Cardiac muscle cell (in vitro differentiated cells and primary cell): ENCODE measurements at places on chromosomes 7 and 10. TPM values are rescaled to one million over a fixed set of nuclear protein-coding genes. Genes with fewer than 3 reads are reported as not detected.

GRCh38 chr10:94288361-94289101 is 74.2 kb downstream of the NOC3L start:
- H3K4me1 ChIP-seq, result no peaks in the 10 kb centered on the region
- no peak overlapping the region for H3K27ac ChIP-seq
- no peak for DNase-seq
- no peak overlapping the region for H3K4me3 ChIP-seq

DNA sequence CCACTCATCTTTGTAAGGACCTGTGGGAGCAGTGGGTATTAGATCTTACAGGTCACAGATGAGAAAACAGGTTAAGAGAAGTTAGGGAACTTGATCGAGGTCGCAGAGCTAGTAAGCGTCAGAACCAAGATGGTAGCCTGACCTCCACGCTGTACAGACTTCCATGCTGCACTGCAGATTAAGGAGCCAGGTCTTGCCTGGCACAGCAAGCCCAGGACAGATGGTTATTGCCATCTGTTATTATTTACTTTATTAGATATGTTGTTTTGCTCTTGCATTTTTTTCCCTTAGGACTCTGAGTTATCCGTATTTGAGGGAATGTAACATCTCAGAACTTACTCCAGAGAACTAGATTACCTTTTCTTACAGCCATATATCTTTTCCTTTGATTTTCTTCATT is 147.2 kb downstream of the NSUN6 start:
- no peak for DNase-seq
- H3K4me1 ChIP-seq, result no peaks in the 10 kb centered on the region
- no peaks in the 10 kb centered on the region for H3K27me3 ChIP-seq
- no peak overlapping the region for H3K27ac ChIP-seq

DNA sequence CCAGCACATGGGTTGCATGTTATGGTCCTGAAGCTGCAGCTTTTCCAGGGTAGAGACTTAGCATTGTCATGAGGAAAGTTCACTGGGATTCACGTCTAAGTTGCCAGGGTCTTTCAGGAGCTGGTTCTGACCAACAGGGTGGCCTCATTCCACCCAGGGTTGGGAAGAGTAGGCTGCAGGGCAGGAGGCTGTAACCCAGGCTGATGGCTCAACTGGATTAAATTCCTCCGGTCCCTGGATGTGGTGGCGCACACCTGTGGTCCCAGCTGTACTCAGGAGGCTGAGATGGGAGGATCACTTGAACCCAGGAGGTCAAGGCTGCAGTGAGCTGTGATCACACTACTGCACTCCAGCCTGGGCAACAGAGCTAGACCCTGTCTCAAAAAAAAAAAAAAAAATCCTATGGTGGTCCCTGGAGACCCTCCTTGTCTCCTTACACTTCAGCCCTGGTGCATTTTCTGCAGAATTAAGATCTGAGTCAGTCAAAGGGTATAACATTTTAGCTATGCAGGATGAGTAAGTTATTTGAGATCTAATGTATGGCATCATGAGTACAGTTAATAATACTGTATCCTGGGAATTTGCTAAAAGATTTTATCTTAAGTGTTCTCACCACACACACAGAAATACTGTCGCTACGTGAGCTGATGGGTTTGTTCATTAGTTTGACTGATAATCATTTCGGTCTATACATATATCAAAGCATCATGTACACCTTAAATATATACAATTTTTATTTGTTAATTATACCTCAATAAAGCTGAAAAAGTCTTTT is 44.0 kb downstream of the ASB13 start:
- H3K36me3 ChIP-seq, result no peaks in the 10 kb centered on the region
- H3K4me3 ChIP-seq, result no peak overlapping the region
- no peak overlapping the region for H3K27ac ChIP-seq
- no peak for DNase-seq
- H3K4me1 ChIP-seq, result peaks cover 10% of the 10 kb centered on the region
- H3K27me3 ChIP-seq, result no peaks in the 10 kb centered on the region

- H3K27me3 ChIP-seq, result no peaks in the 10 kb centered on the region
- no peak for DNase-seq
- no peak overlapping the region for H3K27ac ChIP-seq
- no peak overlapping the region for H3K4me3 ChIP-seq
- no peaks in the 10 kb centered on the region for H3K4me1 ChIP-seq
- H3K36me3 ChIP-seq, result no peaks in the 10 kb centered on the region
Observed at GRCh38 chr10:47049906-47050305, 138.7 kb downstream of the PTPN20 start.

GRCh38 chr7:113742377-113742776 is 176.4 kb downstream of the PPP1R3A start:
- H3K4me1 ChIP-seq, result no peaks in the 10 kb centered on the region
- DNase-seq, result no peak
- H3K27me3 ChIP-seq, result no peaks in the 10 kb centered on the region
- H3K36me3 ChIP-seq, result no peaks in the 10 kb centered on the region
- no peak overlapping the region for H3K4me3 ChIP-seq
- H3K27ac ChIP-seq, result no peak overlapping the region

DNA sequence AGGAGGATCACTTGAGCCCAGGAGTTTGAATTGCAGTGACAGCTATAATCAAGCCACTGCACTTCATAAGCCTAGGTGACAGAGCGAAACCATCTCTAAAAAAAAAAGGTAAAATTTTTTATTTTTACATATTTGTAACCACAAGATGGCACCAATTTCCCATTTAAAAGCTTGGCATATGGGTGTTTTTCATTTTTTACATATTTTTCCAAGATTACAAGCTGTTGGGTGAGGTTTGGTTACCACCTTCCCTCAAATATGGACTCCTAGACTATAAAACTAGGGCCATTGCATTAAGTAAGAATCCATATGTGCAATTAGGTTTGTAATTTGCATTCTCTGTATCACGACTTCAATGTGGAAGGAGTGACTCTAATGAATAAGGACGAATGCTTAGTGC is 129.3 kb upstream of the ACBD5 start:
- DNase-seq, result no peak
- H3K27ac ChIP-seq, result no peak overlapping the region
- no peaks in the 10 kb centered on the region for H3K27me3 ChIP-seq
- H3K4me1 ChIP-seq, result no peaks in the 10 kb centered on the region
- no peak overlapping the region for H3K4me3 ChIP-seq

- DNase-seq, result no peak
- no peak overlapping the region for H3K4me3 ChIP-seq
- no peaks in the 10 kb centered on the region for H3K4me1 ChIP-seq
- no peaks in the 10 kb centered on the region for H3K27me3 ChIP-seq
- H3K36me3 ChIP-seq, result no peaks in the 10 kb centered on the region
- H3K27ac ChIP-seq, result no peak overlapping the region
Observed at GRCh38 chr7:143283381-143283780, 1.4 kb upstream of the TMEM139 start.

GRCh38 chr10:31918671-31919409 is 9.8 kb downstream of the ARHGAP12 start:
- no peak for DNase-seq
- H3K36me3 ChIP-seq, result no peaks in the 10 kb centered on the region
- H3K4me1 ChIP-seq, result peaks cover 3% of the 10 kb centered on the region
- no peak overlapping the region for H3K4me3 ChIP-seq
- no peak overlapping the region for H3K27ac ChIP-seq

DNA sequence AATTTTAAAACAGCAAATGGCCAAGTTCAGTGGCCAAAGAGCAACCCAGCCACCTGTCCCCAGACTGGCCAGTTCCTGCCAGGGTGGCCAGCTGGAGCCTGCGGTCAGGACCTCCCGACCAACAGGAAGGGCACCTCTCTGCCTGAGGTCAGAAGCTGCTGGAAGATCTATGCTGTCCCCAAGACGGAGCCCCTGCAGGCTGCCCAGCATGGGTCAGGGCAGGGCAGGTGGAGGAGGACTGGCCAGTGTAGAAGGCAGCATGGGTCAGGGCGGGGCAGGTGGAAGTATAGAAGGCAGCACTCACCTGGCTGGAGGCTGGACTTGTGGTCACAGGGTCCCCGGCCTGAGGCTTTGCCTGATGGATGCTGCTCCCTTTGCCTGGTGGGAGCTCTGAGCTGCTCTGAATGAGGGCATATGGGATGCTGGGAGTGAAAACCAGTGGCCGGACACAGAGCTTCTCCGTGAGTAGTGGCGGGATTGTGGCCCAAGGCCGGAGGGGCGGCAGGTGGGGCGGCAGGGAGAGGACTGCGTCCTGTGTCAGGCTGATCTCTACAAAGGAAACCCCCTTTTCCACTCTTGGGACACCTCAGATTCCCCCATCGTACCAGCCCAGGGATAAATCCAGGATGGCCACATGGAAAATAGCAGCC is 229.2 kb downstream of the TCERG1L start:
- DNase-seq, result no peak
- H3K4me3 ChIP-seq, result no peak overlapping the region
- no peak overlapping the region for H3K27ac ChIP-seq
- H3K27me3 ChIP-seq, result no peaks in the 10 kb centered on the region
- H3K36me3 ChIP-seq, result no peaks in the 10 kb centered on the region

DNA sequence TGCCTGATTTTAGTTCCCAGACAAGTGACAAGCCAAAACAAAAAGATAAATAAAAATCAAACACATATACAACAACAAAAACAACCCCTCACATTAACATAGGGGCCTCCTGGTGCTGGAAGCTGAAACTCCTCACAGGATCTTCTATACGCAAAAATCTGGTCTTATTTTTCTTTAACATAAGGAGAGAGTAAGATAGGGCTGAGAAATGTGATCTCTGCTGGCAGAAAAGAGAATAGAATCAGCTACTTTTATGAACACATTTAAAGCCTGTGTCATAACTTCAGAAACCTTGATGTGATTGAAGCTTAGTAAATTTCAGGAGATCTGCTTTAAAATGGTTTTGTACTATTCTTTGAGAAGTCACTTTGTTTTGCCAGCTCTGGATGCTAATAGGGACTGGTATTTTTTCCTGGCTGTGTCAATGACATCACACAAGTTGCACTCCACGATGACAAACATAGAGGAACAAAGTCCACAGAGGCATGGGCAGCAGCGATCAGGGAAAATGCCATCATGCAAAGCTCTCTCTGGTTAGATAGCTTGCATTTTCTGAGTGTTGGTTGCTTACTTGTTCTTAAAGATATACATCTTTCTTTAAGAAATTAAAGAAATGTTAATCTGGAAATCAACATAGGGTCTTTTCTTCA is 176.6 kb upstream of the SP4 start:
- no peak overlapping the region for H3K4me3 ChIP-seq
- no peaks in the 10 kb centered on the region for H3K36me3 ChIP-seq
- no peaks in the 10 kb centered on the region for H3K4me1 ChIP-seq
- peaks cover 39% of the 10 kb centered on the region for H3K27me3 ChIP-seq
- DNase-seq, result no peak

GRCh38 chr7:149598721-149599308 is 101.2 kb upstream of the ZNF746 start:
- peaks cover 14% of the 10 kb centered on the region for H3K4me1 ChIP-seq
- H3K27me3 ChIP-seq, result no peaks in the 10 kb centered on the region
- H3K4me3 ChIP-seq, result no peak overlapping the region
- peak overlapping the region; percentile 72 for H3K27ac ChIP-seq
- DNase-seq, result peak; percentile 53

DNA sequence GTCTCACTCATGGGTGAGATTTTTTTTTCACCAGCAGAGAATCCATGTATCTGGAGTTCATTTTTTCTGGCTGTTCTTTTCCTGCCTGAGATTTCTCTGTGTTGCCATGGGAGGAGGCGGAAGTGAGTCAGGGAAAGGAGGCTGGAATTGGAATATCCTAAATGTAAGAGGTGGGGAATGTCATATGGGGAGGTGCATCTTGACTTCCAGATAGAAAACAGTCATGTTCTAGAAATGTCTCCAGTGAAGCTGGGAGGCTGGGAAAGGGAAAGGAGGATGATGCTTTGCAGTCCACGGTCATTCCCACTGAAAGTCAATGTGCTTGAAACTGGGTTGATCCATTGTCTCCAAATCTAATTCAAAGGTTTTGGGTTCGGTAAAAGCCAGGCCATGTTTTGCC is 39.7 kb upstream of the HPS1 start:
- H3K27ac ChIP-seq, result no peak overlapping the region
- H3K36me3 ChIP-seq, result no peaks in the 10 kb centered on the region
- H3K27me3 ChIP-seq, result no peaks in the 10 kb centered on the region
- no peak for DNase-seq
- no peak overlapping the region for H3K4me3 ChIP-seq

The FRMD4A gene
- total RNA-seq, result 7.9 and 12.6 TPM in 2 replicates

The FAM170B gene
- total RNA-seq, result not detected in 2 replicates

GRCh38 chr7:38129579-38129978 is 48.5 kb upstream of the STARD3NL start:
- DNase-seq, result no peak
- no peaks in the 10 kb centered on the region for H3K27me3 ChIP-seq
- H3K4me1 ChIP-seq, result no peaks in the 10 kb centered on the region
- no peaks in the 10 kb centered on the region for H3K36me3 ChIP-seq
- no peak overlapping the region for H3K27ac ChIP-seq

DNA sequence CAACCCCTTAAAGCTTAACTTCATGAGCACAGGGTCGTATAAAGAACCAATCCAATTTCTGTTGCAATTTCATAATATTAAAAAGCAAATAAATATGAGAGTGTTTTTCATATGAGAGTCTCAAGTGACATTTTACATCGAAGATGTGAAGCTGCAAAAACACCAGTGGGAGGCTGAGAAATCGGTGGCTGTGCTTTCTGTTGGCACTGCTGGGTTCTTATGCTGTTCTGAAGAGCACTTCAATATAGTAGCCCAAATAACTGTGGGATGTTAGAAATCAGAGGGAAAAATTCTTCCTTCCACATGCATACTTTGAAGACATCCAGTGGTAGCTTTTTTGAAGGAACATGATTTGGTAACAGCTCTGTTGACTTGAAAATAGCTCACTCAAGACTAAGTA is 245.8 kb downstream of the ARHGAP21 start:
- no peaks in the 10 kb centered on the region for H3K27me3 ChIP-seq
- H3K4me3 ChIP-seq, result no peak overlapping the region
- no peak for DNase-seq
- H3K36me3 ChIP-seq, result peaks cover 3% of the 10 kb centered on the region
- no peaks in the 10 kb centered on the region for H3K4me1 ChIP-seq

- DNase-seq, result no peak
- H3K36me3 ChIP-seq, result no peaks in the 10 kb centered on the region
- H3K27me3 ChIP-seq, result no peaks in the 10 kb centered on the region
- H3K4me3 ChIP-seq, result no peak overlapping the region
Observed at GRCh38 chr7:115491744-115492380, 538.7 kb downstream of the TFEC start.

The PRPS1L1 gene
- total RNA-seq, result not detected in 2 replicates

DNA sequence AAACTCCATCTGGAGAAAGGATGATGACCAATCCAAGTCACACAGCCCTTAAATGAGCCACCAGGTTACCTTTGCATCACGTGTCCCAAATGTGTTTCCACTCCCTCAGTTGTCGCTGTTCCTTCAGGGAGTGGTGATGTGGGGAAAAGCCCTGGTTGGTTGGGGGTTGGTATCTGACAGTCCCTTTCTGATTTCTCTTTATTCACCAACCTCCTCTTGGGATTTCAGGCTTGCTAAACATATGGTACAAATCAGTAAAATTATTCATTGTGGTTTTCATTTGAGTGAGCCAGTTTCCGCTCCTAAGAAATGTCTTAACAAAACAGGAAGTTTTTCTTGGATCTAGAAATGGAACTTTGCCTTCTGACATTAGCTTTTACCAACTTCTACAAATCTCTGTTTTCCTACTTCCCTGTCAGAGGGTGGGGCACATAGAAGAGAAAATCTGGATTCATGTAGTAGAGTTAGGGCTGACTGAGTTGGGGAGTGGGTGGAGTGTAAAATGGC is 40.0 kb upstream of the KMT2E start:
- peaks cover 12% of the 10 kb centered on the region for H3K4me1 ChIP-seq
- no peaks in the 10 kb centered on the region for H3K36me3 ChIP-seq
- peak; percentile 92 for DNase-seq

The ABCB4 gene
- 1.0 and 2.8 TPM in 2 replicates for total RNA-seq
